ENCODE measurements at places on chromosomes 3 and 15. TPM values are rescaled to one million over a fixed set of nuclear protein-coding genes. Genes with fewer than 3 reads are reported as not detected.

- DNase-seq: no peak
These were observed 761.4 kb downstream of the NAALADL2 start for GRCh38 chr3:175620532-175620931.

DNA sequence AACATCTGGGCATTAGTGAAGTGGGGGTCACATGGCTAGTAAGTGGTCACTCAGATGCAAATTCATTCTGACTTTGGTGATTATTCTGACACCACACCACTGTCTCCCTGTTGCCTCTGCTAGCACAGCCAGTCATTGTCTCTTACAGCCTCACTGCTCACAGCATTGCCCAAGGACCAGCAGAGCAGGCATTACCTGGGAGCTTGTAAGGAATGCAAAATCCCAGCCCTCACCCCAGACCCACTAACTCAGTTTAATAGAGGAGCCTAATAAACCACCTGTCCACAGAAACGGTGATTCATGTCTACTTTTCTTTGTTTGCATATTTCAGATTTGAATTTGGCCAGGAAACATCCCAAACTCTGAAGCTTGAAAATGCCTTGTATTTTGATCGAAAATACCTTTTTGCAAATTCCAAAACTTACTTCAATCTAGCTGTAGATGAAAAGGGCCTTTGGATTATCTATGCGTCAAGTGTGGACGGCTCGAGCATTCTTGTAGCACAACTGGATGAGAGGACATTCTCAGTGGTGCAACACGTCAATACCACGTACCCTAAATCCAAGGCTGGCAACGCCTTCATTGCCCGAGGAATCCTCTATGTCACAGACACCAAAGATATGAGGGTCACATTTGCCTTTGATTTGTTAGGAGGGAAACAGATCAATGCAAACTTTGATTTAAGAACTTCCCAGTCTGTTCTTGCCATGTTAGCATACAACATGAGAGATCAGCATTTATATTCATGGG is 62.7 kb downstream of the GLDN start:
- no peak for DNase-seq

DNA sequence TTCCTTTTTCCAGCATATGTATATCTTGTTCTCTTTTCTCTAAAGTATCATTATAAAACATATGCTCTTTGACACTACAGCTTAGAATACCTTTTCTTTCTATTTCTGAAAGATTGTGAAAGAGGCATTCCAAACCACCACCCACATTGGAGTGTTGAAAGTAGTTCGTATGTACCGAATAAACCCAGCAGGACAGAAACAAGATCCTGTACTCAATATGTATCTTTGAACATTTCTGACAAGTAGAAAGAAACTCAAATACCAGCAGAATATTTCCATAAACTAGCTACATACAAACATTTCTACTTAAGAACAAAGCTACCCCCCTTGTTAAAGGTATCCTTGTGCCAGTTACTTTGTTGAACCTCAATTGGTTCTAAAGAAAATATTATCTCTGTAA is 415.3 kb upstream of the ALCAM start:
- no peak for DNase-seq

GRCh38 chr15:47603026-47603425 is 114.3 kb upstream of the SEMA6D start:
- no peak for DNase-seq

Gene ZCWPW2
- total RNA-seq: 1.4 TPM

Data from mucosa of gallbladder (tissue), 1 donor.